ENCODE measurements at places on chromosomes 6 and 20. TPM values are rescaled to one million over a fixed set of nuclear protein-coding genes. Genes with fewer than 3 reads are reported as not detected.

DNA sequence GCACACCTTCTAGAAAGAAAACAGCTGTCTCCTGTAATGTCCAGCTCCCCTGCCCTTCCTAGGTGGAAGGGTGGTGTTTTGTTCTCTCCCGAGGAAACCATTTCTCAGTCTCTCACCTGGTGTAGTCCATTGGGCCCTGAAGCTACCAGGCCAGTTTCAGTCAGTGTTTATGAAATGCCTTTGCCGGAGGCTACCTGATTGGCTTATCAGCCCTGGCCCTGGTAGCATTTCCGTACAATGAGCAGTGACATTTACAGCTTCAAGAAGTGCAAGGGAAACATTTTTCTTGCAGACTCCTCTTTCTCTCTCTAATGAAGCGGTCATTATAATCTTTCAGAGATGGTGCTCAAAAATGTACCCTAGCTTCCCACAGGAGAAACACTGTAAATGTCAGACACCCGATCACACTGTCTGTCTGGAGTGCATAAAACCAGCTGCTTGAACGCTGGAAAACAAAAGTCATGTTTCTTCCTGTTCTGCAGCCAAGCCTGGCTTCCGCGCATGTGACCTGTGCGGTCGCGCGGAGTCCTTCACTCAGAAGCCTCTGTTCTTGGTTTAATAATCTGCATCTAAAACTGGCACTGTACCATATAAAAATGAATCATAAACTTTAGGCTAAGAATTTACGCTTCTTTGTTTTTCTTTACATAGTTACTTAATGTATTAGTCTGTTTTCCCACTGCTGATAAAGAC, 28.4 kb upstream of the SAYSD1 start:
- DNase-seq, result peak; percentile 26
- H3K4me3 ChIP-seq, result no peak overlapping the region
- H3K27ac ChIP-seq, result no peak overlapping the region
- H3K4me1 ChIP-seq, result no peaks in the 10 kb centered on the region
- peaks cover 26% of the 10 kb centered on the region for H3K27me3 ChIP-seq

DNA sequence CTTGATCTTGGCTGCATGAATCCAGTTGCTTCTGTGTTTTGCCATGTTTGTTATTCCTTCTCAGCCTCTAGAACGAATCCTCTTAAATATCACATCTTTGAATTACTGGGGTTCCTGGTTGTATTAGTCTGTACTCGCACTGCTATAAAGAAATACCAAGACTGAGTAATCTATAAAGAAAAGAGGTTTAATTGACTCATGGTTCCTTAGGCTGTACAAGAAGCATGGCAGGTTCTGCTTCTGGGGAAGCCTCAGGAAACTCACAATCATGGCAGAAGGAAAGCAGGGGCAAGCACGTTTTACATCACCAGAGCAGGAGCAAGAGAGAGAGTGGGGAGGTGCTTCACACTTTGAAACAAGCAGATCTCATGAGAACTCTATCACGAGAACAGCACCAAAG, 18.0 kb upstream of the BFSP1 start:
- no peaks in the 10 kb centered on the region for H3K4me1 ChIP-seq
- no peak for DNase-seq
- no peak overlapping the region for H3K4me3 ChIP-seq
- no peak overlapping the region for H3K27ac ChIP-seq
- peaks cover 3% of the 10 kb centered on the region for H3K27me3 ChIP-seq
- H3K36me3 ChIP-seq, result no peaks in the 10 kb centered on the region

DNA sequence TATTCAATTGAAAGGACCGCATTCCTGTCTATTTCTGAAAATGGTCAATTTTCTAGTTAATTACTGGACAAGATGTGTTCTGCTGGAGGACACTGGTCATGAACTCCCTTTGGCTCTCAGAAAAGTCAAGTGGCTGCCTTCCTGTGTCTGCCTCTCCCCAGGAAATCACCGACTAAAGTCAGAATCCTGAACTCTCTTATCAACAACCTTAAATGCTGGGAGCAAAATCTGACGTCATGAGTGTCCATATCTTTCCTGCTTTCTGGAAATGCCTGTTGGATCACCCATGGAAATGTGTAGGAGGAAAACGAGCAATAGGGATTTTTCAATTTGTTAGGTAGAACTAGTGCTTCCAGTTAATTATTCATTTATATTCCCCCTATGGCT, 53.5 kb upstream of the PLCB1 start:
- H3K27ac ChIP-seq, result no peak overlapping the region
- peaks cover 3% of the 10 kb centered on the region for H3K4me1 ChIP-seq
- no peaks in the 10 kb centered on the region for H3K36me3 ChIP-seq
- no peak overlapping the region for H3K4me3 ChIP-seq
- H3K27me3 ChIP-seq, result peaks cover 3% of the 10 kb centered on the region
- DNase-seq, result no peak

- H3K36me3 ChIP-seq, result peaks cover 1% of the 10 kb centered on the region
- H3K4me1 ChIP-seq, result peaks cover 6% of the 10 kb centered on the region
- H3K4me3 ChIP-seq, result no peak overlapping the region
- no peak for DNase-seq
Observed at GRCh38 chr20:24095756-24096155, 107.2 kb upstream of the GGTLC1 start.

Gene CDSN
- total RNA-seq, result not detected
